ENCODE measurements at places on chromosomes 4 and X.

GRCh38 chr4:78984593-78984992, 45.4 kb upstream of the PAQR3 start:
- no peak for DNase-seq

GRCh38 chr4:131288441-131288840, 1860.7 kb upstream of the PCDH10 start:
- DNase-seq, result no peak

GRCh38 chrX:133054761-133055405, 42.0 kb downstream of the USP26 start:
- no peak for DNase-seq

GRCh38 chr4:15898902-15899301, 39.6 kb downstream of the FGFBP1 start:
- DNase-seq, result no peak

DNA sequence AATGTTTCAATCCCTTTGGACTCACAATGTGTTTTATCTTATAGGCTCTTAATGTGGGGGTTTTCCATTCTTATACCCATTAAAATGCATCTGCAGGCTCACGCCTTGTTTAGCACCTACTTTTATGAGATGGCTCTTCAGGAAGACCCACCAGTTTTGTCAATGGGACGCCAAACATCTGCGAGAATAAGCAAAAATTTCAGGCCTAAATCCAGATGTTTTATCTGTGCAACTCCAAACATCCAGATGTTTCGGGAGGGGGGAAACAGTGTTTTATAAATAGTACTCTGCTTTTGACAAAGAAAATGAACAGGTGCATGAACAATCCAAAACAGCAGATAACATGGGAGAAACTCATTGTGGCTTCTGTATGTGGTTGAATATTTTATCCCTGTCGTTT, 342.8 kb downstream of the DHX15 start:
- DNase-seq, result no peak

GRCh38 chr4:134935320-134935719, 733.7 kb upstream of the PABPC4L start:
- no peak for DNase-seq

DNA sequence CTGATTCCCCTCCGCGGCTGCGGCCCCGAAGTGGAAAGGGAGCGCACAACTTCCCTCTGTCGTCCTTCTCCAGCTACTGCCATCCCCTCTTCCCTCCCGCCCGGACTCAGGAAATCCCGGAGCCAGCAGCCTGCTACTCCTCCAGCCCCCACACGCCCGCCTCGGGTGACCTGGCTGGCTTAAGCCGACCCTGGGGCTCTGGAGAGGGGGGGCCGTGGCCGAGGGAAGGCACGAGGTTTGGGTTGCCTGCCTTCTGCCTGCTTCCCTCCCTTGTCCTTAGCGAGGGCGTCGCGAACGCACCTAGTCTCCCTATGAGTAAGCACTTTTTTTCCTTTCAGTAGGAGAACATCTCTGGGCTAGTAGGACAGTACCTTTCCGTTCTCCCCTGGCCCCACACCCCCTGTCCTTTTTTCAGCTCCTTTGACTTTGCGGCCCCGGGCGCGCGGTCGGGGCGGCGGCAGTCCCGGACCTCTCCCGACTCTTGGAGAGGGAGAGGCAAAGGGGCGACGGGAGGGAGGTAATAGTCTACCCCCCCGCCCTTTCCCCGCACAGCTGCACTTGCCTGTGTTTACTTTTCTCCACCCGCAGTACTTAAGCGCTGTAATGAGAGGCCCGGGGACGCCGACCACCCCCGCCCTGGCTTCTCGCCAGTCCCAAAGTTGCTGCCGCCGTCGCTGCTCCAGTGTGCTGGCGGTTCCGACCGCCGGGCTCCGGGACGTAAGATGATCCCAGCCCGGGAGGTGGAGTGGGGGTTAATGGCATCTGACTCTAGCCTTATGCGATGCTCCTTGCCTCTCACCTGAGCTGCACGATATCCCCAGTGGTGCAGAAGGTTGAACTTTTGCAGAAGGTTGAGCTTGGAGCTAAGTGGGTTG, 868 bp downstream of the PLS3 start:
- DNase-seq, result no peak

GRCh38 chr4:8326206-8326605, 56.7 kb downstream of the HTRA3 start:
- DNase-seq, result no peak
